ENCODE measurements at places on chromosomes 16 and 17. TPM values are rescaled to one million over a fixed set of nuclear protein-coding genes. Genes with fewer than 3 reads are reported as not detected.

The PRSS36 gene
- not detected for total RNA-seq

The TEFM gene
- 17.8 TPM for total RNA-seq

The TBX6 gene
- 0.16 TPM for total RNA-seq

The SYCE1L gene
- total RNA-seq = not detected

The CHST4 gene
- not detected for total RNA-seq

The SLFN13 gene
- total RNA-seq = 0.31 TPM

The MYH8 gene
- total RNA-seq = 2.0 TPM

The KRT15 gene
- 0.16 TPM for total RNA-seq

The ZFHX3 gene
- total RNA-seq = 2.3 TPM

The RUNDC3A gene
- 79.1 TPM for total RNA-seq

The MT1H gene
- total RNA-seq = not detected

The MAP3K3 gene
- 21.4 TPM for total RNA-seq

The NPIPB13 gene
- 0.78 TPM for total RNA-seq

The KRT24 gene
- total RNA-seq = not detected

The DNAH9 gene
- 2.3 TPM for total RNA-seq

The CDR2L gene
- total RNA-seq = 4.5 TPM

The SLC13A5 gene
- not detected for total RNA-seq

The DNAAF1 gene
- 0.62 TPM for total RNA-seq

The IL21R gene
- total RNA-seq = not detected

The SKAP1 gene
- total RNA-seq = 0.62 TPM

The RNF43 gene
- 0.31 TPM for total RNA-seq

The MRPS23 gene
- total RNA-seq = 27.9 TPM

The PLSCR3 gene
- total RNA-seq = 10.0 TPM

The TMEM106A gene
- 0.62 TPM for total RNA-seq

Data from occipital lobe (tissue), 3 donors.